Right ventricle myocardium inferior (tissue), 1 donor: ENCODE measurements at places on chromosomes 4 and X.

DNA sequence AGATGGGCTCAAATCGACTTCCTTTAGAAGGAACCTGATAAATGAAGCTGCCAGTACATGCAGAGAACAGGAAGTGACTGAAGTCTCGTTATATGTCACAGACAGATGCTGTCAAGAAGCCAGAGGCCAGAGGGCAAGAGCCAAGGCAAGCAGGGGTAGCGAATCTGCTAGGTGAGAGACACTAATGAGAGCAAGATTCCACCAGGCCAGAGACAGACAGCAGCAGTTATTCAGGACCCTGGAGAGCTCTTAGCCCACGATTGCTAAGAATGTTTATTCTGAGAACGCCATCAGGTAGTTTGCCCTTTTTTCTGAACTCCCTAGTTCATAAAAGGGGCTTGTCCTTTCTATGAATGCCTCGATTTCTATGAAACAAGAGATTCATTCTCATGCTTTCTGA, 73.7 kb downstream of the BEND2 start:
- no peak for DNase-seq

- no peak for DNase-seq
These were observed 30.7 kb upstream of the HUWE1 start for GRCh38 chrX:53717205-53717604.

- no peak for DNase-seq
These were observed 36.3 kb downstream of the ARAP2 start for GRCh38 chr4:36207831-36208520.

DNA sequence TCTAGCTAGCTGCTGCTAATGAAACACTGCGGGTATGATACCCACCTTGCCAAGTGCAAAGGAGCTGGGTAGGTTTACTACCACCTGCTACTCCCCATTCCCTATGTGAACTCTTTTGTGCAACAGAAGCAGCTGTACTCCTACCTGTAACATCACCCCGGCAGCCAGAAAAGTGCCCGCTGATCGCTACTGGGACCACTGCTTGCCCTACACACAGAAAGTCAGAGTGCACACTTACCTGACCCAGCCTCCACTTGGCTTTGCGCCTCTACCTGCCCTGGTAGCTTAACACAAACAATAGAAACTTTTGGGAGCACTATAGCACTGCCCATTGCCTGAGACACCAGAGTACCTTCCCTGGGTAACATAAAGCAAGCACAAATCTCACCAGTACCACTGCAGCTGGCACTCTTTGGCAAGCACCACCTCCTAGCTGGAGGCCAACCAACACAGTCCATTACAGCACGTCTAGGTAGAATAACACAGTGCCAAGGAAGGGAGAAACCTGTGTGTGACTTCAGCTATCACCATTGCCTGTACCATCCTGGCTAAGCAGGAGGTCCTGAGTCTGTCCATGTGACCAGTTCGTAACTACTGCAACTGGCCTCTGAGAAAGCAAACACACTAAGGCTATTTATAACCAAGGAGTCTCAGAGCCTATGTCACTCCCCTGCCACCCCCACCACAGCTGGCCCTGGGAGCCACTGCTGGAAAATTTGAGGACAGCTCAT, 80.1 kb downstream of the CENPC start:
- peak; percentile 56 for DNase-seq

DNA sequence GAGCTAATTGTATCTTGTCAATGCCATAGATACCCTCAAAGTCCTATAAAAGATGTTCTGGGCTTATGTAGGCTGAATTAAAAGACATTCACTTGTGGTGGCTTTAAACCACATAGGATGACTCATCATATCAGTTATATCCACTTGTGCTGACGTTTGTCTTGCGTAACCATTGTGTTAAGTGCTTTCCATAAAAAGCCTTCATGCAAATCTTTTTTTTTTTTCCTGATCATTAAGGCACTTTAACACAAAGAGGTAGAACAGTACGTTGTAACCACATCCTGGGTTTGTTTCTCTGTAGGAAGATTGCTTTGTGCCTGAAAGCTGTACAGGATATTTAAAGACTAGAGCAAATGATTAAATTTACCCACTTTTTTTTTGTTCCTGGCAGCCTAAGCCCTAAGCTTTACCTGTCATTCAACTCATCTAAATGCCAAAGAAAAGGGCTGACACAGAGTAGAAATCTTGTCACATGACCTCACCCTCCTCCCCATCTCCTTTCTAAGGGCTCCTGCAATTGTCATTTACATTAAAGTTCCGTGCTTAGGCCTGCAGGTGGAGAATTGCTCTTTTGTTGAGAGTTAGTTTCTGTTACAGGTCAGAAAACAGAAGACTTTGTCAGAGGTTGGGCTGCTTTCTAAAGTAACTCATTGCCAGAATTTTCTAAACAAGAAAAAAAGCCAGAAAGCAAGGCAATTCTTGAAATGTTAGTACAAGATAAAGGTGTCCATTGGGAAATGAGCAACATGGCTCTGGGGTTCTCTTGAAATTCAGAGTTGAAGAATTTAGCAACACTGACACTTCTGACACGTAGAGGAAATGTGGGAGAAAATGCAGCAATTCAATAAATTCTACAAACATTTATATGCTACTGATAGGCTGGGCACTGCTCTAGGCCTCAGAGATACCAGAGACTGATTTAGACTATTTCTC, 555.6 kb downstream of the PPARGC1A start:
- no peak for DNase-seq
